NCI-H69 (cell line): ENCODE measurements at places on chromosomes 3 and 15.

DNA sequence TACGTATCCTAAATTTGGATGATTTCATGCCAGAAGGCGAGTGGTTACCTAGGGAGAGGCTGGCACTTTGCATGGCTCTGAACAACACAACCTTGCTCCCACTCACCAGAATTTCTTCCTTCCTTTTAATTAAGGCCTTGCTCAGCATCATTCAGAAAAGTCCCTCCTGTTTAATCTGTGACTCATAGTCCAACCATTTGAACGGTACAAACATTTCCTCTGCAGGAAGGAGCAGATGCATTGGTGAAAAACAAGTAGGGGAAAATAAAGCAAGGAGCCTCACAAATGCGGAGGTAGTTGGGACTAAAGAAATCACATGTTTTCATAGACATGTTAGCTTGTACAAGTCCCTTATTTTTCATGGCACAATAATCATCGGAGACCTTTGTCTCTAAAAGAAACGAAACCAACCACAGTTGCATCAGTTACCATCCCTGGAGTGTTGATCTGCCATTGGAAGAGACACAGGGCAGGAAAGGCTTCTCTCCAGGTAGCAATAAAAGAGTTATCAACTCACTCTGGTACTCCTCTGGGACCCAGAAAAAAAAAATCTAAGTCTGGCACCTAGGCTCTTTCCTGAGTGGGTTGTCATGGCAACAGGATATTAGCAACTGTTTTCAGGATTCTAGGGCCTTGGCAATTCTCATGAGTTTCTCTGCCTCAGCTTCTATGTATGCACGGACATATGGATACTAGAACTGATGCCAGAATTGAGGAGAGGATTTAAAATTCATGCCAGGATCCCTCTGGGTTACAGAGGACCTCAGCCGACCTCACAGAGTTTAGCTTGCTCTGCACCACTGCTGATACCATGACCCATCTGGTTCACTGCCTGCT is 255.4 kb upstream of the ARPP21 start:
- DNase-seq, result peak; percentile 3

DNA sequence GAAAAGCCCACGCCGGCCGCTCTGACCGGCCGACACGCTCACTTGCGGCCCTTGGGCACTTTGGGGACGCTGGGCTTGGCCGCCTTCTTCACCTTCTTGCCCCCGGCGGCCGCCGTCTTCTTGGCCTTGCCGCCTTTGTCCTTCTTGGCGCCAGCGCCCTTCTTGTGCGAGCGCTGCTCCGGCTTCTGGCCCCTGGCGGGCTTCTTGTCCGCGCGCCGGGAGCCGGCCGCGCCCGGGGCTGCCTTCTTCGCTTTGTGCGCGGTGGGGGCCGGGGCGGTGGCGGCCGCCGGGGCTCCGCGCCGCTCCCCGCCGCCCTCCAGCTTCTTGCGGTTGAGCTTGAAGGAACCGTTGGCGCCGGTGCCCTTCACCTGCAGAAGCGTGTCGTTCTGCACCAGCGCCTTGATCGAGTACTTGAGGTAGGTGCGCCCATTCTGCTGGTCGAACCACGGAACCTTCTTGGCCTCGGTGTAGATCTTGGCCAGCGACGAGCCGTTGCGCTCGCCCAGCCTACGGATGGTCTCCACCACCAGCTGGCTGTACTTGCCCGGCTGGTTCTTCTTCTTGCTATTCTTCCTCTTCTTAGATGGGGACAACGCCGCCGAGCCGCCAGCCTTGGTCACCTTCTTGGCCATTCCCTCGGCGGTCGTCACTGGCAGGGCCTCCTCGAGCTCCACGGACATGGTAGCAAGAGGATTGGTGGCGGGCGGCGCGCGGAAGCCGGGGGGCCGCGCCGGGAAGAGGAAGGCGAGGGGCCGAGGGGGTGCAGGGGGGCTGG is 36.7 kb downstream of the HMCES start:
- peak; percentile 62 for DNase-seq

GRCh38 chr3:58163234-58163633 is 47.5 kb downstream of the DNASE1L3 start:
- DNase-seq, result no peak

DNA sequence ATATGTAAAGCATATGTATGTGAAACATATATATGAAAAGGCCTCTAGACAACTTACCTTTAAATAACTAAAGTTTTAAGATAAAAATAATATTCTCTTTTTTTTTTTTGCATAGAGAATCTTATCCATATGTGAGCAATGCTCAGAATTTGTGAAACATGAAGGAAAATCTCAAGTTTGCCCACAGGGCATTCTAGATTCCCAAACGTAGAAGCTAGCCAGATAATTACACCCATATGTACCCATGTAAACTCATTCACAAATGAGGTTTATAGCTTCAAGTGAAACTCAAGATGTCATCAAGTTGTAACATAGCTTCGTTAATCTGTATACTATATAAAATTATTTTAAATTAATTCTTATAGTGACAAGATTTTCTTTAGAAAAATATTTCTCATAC is 537.3 kb upstream of the NR2F2 start:
- DNase-seq, result no peak

- no peak for DNase-seq
Measured at GRCh38 chr3:3085782-3086181, 24.4 kb downstream of the IL5RA start.

GRCh38 chr3:197559651-197560050 is 3.9 kb upstream of the BDH1 start:
- no peak for DNase-seq

DNA sequence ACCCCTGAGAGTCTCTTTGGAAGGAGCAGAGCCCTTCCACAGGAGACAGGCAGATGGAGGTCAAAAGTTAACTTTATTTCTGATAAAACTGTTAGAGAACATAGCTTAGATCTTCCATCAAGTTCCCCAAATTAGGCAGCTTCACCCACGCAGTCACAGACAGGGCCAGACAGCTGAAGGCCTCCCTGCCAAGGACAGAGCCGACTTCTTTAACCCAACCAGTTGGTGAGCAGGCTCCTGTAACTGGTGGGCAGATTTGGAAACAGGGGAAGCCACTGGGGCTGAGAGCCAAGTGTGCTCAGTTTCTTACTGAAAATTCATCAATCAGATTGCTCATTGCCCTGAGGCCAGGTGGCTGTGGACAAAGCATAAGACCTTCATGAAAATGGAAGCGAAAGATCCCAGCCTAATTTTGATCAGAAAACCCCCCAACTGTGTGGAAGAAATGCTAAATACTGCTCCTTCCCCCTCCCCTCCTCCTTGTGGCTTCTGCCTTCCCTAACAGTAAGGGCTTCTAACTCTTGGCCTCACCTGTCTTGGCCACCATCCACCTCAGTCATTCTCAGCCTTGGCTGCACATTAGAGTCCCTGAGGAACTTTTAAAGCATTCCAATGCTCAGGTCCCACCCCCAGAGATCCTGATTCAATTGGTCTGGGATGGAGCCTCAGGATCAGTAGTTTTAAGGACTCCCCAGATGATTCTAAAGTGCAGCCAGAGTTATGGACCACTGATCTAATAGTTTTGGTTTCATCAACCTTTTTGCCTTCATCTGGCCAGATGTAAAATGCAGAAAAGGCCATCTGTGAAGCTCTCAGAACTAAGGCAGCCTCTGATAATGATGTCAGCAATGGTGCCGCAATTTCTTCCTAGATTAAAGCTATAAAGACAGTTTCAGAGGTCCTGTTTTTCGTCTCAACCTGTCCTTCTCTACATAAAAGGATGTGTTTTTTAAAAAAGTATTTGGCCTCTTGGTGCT is 11.5 kb downstream of the CLRN1 start:
- DNase-seq, result no peak

DNA sequence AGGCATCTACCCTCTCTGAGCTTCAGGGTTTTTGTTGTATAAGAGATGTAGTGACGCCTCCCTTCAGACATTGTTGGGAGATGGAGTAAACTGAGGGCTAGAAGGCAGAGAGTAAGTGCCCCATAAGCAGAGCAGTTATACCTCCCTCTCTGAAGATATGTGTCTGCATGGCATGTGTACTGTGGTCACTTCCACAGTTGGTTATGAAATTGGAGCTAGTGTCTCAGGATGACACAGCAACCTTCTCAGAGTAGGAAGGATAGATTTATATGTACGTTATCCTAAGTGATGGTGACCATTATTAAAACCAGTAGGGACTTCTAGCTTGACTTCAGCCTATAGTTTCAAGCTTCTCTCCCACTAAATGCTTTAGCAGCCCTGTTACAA is 17.9 kb downstream of the PXK start:
- DNase-seq, result no peak
